ENCODE measurements at places on chromosomes 7 and 10. TPM values are rescaled to one million over a fixed set of nuclear protein-coding genes. Genes with fewer than 3 reads are reported as not detected.

DNA sequence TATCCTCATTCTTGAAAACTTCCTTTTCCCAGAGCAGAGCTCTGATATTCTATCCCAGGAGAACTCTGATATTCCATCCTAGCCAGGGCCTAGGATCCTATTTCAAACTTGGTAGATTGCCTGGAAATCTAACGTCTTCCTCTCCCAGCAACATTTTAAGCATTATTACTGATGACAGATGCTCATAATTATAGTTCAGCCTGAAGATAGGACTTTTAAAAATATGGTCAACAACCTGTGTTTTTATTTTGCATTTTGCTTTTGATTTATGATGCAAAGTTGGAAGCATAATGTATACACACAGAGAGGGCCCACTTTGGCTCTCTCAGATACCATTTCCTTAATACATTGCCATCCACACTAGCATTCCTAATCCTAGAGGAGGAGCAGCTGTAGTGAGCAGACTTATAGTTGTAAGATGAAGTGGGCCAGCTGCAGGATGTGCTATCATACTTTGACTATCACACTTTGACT, 457.4 kb upstream of the TPK1 start:
- H3K4me1 ChIP-seq, result no peaks in the 10 kb centered on the region
- H3K27me3 ChIP-seq, result no peaks in the 10 kb centered on the region
- no peak overlapping the region for H3K4me3 ChIP-seq
- H3K36me3 ChIP-seq, result no peaks in the 10 kb centered on the region
- H3K27ac ChIP-seq, result no peak overlapping the region

CALML3 gene
- not detected for polyA plus RNA-seq

DNA sequence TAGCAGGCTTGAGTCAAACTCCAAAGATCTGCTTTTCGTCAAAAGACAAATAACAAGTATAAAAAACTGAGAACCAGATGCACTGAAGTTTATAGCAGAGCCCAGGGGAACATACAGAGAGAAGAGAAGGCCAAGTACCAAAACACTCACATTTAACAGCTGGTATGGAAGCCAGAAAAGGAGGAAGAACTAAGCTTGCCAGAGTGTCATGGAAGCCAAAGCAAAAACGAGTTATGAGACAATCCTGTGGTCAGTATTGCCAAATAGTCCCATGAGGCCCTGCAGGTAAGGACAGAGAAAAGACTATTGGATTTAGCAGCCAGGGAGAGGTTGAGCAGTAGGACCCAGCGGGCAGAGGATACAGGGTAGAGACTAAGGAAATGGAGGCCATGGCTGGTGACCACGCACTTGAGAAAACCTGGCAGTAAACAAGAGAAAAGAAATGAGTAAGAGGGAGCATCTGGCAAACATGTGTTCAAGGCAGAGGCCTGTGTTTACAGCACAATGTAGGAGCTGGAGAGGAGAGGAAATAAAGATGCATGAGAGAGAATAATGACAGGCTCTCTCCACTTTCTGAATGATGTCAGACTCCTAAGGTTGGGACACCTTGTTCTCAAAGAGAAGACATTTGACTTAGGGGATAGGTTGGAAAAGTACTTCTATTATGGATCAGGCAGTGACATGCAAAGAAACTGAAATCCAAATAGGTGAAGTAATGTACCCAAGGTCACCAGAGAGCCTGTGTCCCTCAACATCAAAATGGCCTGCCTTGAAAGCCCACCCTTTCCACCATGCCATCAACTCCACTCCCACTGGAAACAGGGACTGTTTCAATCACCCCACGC, 9.1 kb downstream of the CREB3L2 start:
- peaks cover 30% of the 10 kb centered on the region for H3K4me1 ChIP-seq
- no peak overlapping the region for H3K27ac ChIP-seq
- no peak overlapping the region for H3K4me3 ChIP-seq
- no peaks in the 10 kb centered on the region for H3K36me3 ChIP-seq

- DNase-seq, result no peak
- no peaks in the 10 kb centered on the region for H3K27me3 ChIP-seq
- no peak overlapping the region for H3K4me3 ChIP-seq
- no peaks in the 10 kb centered on the region for H3K36me3 ChIP-seq
- peaks cover 5% of the 10 kb centered on the region for H3K4me1 ChIP-seq
These were observed 8.7 kb upstream of the COBL start for GRCh38 chr7:51325261-51325676.

DNA sequence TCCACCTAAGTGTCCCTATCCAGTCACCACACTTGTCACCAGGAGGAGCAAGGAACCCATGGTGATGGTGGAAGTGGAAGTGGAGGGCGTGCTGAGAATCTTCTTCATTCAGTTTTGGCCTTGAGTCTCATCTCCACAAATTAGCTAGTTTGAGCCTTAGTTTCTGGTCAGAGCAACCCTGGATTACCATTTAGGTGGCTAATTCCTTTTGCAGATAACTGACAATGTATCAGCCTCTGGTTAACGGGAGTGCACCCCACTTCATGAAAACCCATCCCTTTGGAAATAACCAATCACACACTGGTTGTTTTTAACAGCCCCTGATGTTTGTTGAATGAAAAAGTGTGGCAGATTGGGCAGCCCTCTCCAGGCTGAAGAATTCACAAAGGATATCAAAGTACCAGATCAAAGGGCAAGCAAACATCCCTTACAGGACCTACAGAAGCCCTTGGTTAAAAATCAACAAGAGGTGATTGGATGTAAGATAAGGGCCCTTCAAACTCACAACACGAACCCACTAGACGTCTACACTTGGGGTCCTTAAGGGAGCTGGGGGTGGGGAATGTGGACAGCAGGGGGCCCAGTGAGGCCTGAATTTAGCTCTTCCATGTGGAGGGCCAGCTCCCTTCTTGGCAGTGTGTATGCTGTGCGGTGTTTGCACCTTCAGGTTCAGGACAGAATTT, 37.1 kb upstream of the SLF2 start:
- no peaks in the 10 kb centered on the region for H3K36me3 ChIP-seq
- H3K4me1 ChIP-seq, result no peaks in the 10 kb centered on the region
- H3K27me3 ChIP-seq, result no peaks in the 10 kb centered on the region
- no peak overlapping the region for H3K4me3 ChIP-seq

DNA sequence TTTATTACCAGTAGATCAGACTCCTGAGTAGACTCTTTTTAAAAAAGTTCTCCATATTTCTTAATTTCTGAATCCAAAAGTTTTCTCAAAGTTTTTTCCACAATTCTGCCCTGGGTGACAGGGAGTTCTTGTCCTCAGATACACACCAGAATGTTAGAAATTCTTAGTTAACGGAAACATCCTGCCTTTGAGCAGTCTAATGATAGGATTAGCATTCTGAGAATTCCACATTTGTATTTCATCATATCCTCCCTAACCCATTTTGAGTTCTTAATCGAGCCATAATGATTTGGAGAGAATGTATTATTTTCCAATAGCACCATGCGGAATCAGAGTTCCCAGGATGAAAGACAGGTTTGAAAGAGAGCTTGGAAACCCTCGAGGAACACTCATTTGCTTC, 28.9 kb upstream of the MRPS33 start:
- no peak for DNase-seq
- H3K27me3 ChIP-seq, result peaks cover 3% of the 10 kb centered on the region
- H3K36me3 ChIP-seq, result no peaks in the 10 kb centered on the region
- H3K4me1 ChIP-seq, result no peaks in the 10 kb centered on the region

FXYD4 gene
- polyA plus RNA-seq, result not detected

GRCh38 chr7:2260820-2261219, 18.8 kb downstream of the NUDT1 start:
- H3K4me1 ChIP-seq, result peaks cover 13% of the 10 kb centered on the region
- no peaks in the 10 kb centered on the region for H3K27me3 ChIP-seq
- no peak overlapping the region for H3K4me3 ChIP-seq
- no peak for DNase-seq

GRCh38 chr10:88227342-88228018, 355.6 kb downstream of the RNLS start:
- H3K36me3 ChIP-seq, result no peaks in the 10 kb centered on the region
- no peak overlapping the region for H3K27ac ChIP-seq
- DNase-seq, result no peak

GIMAP8 gene
- 12.0 TPM for polyA plus RNA-seq

- H3K27me3 ChIP-seq, result no peaks in the 10 kb centered on the region
- DNase-seq, result no peak
- H3K4me1 ChIP-seq, result no peaks in the 10 kb centered on the region
- no peak overlapping the region for H3K4me3 ChIP-seq
- H3K36me3 ChIP-seq, result no peaks in the 10 kb centered on the region
These were observed 95.0 kb downstream of the FRMD4A start for GRCh38 chr10:14235566-14236195.

DNA sequence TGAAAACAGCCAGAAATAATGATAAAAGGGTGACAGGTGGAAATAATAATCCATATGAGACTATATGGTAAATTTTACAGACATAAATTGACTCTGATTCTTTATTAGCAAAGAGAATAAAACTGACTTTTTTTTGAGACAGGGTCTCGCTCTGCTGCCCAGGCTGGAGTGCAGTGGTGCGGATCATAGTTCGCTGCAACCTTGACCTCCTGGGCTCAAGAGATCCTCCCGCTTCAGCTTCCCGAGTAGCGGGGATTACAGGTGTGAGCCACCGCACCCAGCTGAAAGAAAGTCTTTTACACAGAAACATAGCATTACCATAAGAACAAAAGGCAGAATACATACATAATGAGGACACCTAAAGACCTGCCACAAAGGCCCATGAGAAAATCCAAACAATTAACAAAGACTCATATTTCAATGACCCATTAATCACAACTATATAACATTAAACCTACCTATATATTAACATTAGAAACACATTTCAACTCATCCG, 51.5 kb upstream of the DIP2C start:
- H3K27me3 ChIP-seq, result peaks cover 4% of the 10 kb centered on the region
- no peak overlapping the region for H3K27ac ChIP-seq
- no peak overlapping the region for H3K4me3 ChIP-seq
- no peaks in the 10 kb centered on the region for H3K36me3 ChIP-seq
- DNase-seq, result no peak

DNA sequence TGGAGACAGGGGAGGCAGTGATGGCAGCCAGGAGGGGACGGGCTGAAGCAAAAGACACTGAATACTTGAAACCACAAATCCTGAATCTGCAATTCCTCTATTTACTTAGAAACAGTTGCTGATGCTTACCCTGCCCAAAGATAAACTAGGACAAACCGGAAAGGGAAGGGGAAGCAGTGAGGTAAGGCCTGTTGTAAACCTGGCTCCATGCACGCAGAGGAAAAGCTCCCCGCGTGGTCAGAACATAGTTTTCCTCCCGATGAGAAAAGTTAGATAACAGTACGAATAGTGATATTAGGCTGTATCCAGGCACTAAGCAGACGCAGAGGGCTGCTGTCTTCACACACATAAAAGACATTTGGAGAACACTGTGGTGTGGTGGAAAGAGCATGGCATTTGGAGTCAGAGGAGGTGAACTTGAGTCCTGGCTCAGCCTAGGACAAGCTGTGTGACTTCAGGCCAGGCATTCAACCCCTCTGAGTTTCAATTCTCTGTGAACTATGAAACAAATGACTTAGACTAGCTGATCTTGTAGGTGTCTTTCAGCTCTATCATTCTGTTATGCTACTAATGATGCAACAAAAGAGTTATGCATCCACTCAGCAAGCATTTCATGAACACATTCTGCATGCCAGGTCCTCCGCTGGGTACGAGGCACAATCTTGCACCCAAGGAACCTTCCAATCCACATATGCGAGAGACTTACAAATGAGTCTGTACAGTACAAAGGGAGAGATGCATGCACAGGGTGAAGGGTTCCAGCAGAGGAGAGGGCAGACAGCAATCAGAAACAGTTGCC, 80.9 kb downstream of the SORBS1 start:
- H3K36me3 ChIP-seq, result no peaks in the 10 kb centered on the region
- DNase-seq, result no peak
- no peaks in the 10 kb centered on the region for H3K4me1 ChIP-seq
- H3K27me3 ChIP-seq, result no peaks in the 10 kb centered on the region

GRCh38 chr7:37290731-37291130, 157.9 kb downstream of the ELMO1 start:
- no peak overlapping the region for H3K4me3 ChIP-seq
- H3K27ac ChIP-seq, result no peak overlapping the region
- H3K4me1 ChIP-seq, result peaks cover 12% of the 10 kb centered on the region
- H3K27me3 ChIP-seq, result no peaks in the 10 kb centered on the region
- DNase-seq, result peak; percentile 33

GRCh38 chr7:87146740-87147386, 5.4 kb upstream of the DMTF1 start:
- H3K4me1 ChIP-seq, result peaks cover 5% of the 10 kb centered on the region
- H3K4me3 ChIP-seq, result no peak overlapping the region
- H3K27ac ChIP-seq, result no peak overlapping the region
- no peaks in the 10 kb centered on the region for H3K36me3 ChIP-seq

DKK1 gene
- not detected for polyA plus RNA-seq

DNA sequence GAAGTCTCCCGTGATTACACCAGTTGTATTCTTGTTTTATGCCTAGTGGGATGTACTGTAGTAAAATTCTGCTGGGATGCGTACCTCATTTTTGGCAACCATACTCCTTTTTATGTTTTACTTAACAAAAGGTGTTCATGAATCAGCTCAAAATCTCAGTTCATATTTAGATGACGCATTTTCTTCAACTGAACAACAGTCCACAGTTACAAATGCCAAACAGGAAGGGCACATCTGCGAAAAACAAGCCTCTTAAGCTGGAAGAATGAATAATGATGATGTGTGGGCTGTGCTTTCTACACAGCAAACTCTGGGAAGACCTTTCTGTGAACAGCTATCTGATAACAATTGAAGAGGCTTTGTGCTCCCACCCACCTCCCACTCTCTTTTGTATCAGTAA, 68.4 kb upstream of the NRBF2 start:
- H3K27ac ChIP-seq, result no peak overlapping the region
- H3K36me3 ChIP-seq, result no peaks in the 10 kb centered on the region
- H3K27me3 ChIP-seq, result no peaks in the 10 kb centered on the region
- H3K4me3 ChIP-seq, result no peak overlapping the region

DNA sequence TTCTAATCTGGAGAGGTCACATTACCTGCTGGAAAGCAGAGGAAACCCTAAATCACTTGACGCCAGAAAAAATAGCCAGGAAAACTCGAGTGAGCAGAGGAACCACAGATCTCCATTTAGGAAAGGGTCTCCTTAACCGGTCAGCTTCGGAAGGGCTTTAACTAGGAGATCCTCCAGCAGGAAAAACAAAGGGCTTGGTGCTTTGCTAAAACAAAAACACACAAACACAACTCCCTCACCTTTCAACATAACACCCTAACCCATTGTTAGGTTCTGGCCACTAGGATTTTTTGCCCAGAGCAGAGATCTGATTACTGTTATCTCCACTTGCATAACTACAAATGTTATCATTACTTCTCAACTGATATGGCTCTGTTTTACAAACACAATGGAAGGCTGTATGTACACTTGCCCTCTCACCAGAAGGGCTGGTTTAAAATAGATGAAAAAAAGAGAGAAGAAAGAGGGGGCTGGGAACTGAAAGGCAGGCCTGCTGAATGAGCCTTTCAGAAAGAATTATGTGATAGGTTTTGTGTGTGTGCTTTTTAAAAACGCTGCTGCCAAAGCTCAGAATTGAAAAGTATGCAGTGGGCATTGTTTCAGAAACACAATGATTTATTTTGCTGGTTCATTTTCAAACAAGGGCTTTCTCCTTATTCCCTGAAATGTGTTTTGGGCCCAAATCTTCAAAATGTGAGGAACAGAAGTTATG, 161.5 kb downstream of the FGFR2 start:
- DNase-seq, result no peak
- no peak overlapping the region for H3K27ac ChIP-seq
- H3K4me1 ChIP-seq, result no peaks in the 10 kb centered on the region
- H3K27me3 ChIP-seq, result no peaks in the 10 kb centered on the region
- no peaks in the 10 kb centered on the region for H3K36me3 ChIP-seq

GRCh38 chr10:118856106-118856505, 101.3 kb upstream of the CACUL1 start:
- no peaks in the 10 kb centered on the region for H3K36me3 ChIP-seq
- no peak overlapping the region for H3K4me3 ChIP-seq
- H3K27me3 ChIP-seq, result no peaks in the 10 kb centered on the region
- no peak for DNase-seq
- H3K27ac ChIP-seq, result no peak overlapping the region
